ENCODE measurements at places on chromosomes 7 and 10.

DNA sequence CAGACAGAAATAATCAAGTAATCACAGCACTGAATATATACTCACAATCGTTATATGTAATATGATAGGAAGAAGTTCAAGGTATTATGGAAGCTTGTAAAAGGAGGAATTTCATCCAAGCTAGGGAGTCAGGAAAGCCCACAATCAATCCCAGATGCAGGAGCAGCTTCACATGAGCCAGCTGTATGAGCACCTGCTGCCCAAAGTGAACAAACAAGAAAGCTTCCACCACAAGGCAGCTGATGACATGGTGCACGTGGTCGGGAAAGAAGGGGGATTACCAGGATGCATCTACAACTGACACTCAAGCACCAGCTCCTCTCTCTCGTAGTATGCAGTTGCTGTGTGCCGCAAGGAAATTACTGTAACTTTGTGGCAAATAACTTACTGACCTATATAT lies 225.2 kb downstream of the XPNPEP1 start:
- DNase-seq = no peak

- DNase-seq = no peak
Measured at GRCh38 chr10:121994429-121994941, 5.5 kb downstream of the TACC2 start.

- no peak for DNase-seq
Measured at GRCh38 chr10:61961278-61961677, 59.8 kb downstream of the ARID5B start.

GRCh38 chr7:153065051-153065450 lies 305.5 kb downstream of the ACTR3B start:
- DNase-seq = no peak

GRCh38 chr10:130360826-130361311 lies 224.7 kb downstream of the GLRX3 start:
- DNase-seq = no peak
